ENCODE measurements at places on chromosomes 2 and 18.
A peak's percentile ranks its signal among the peaks of the same experiment; 100 is the strongest.

- no peak for DNase-seq
Observed at GRCh38 chr18:22563164-22563583, 145.5 kb upstream of the CTAGE1 start.

DNA sequence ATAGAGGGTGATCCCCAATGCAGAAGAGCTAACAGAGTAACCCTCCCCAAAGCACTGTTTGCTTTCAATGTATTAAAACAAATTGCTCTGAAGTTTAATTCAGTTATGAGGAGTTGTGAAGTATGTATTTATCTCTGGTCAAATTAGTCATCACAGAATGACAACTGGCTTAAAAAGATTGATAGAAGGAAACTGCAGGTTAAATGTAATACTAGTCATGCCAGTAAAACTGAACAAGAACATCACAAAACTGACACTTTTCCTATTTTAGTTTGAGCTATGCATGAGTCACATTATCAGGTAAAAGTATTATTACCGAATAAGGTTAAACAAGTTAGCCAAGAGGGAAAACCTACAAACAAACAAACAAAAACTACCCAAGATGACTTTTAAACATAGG is 99.0 kb upstream of the ACVR1C start:
- no peak for DNase-seq

DNA sequence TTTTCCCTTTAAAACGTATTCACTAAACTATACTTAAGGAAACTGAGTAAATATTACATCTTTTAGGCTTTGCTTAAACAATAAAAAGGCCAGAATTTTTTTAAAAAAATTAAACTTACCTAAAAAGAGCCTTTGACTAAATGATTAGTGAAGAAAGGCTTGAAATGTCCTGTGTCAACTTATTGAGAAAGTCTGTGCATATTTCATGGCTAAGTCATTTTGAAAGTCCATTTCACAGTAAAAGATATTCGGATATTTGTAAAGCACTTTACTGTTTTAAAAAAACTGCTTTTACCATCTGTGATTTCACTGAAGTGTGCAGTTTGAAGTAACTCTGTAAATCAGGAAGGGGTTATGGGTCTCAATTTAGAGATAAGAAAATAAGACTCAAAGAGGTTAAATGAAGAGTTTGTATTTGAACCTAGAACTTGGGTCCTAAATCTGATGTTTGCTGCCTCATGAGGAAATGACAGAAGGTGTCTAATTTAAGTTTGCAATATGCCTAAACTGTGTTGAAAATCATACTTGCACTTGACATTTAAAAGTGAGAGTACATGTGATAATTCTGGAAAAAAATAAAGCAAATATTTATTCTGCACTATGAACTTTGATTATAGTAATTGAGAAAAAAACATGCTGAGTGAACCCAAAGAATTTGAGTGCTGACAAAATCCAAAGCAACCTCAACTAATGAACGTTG is 50.5 kb downstream of the RAB27B start:
- no peak for DNase-seq

- no peak for DNase-seq
Observed at GRCh38 chr2:237889811-237890210, 30.4 kb downstream of the RAMP1 start.

- DNase-seq, result no peak
Observed at GRCh38 chr2:42456126-42456839, 37.5 kb downstream of the KCNG3 start.

DNA sequence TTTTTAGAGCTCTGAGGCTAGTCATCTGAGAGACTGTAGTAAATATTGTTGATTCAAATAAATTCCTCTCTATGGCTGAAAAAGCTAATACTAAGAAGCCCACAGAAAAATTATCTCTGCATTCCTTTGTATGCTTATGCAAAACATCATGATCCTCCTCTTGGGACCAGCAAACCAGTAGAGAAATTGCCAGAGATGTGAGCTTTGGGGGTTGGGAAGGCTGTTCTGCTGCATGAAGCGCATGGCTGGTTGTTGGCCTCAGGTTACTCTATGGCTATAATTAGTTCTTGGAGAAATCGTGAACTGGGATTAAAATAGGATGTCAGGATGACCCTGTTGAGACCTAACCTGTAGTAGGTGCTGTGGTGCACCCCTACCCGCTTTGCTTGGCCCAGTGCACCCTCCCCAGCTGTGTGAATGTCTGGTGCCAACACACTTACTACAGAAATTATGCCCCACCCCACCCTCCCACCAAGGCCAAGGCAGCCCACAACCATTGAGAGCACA is 35.5 kb upstream of the C1D start:
- no peak for DNase-seq

- DNase-seq, result peak; percentile 40
Observed at GRCh38 chr2:127355407-127356008, 32.3 kb downstream of the MAP3K2 start.

GRCh38 chr2:74646201-74646600 is 1.9 kb downstream of the M1AP start:
- no peak for DNase-seq

DNA sequence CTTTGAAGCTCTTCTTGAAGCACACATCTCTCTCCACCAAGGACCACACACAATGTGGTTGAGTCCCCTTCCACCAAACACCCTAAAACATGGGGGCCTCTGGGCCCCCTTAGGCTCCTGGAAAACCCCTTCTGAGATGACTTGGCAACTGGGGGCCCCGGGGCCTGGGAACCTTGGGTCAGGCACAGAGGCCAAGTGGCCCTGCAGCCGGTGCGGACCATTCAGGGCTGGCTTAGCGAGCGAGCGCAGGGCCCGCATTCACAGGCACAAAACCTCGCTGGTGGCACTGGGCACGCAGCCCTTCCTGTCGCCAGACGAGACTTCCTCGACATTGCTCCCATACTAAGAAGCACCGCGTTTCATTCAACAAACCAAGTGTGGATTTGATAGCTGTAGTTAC is 111.2 kb upstream of the ID2 start:
- DNase-seq, result no peak

DNA sequence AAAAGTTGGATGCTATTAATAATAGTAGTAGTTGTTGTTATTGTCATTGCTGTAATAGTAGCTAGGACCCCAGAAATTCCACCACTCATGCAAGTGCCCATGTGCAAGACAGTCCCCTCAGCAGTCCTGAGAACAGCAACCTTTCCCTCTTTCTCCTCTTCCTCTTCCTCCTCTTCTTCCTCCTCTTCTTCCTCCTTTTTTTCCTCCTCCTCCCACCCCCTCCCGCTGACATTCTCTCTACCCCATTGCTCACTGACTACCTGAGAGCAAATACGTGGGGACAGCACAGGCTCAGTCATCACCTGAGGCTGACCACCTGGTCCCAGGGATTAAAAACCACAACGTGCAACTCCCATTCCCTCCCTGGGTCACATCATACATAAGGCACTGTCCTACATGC is 41.8 kb downstream of the SMAD7 start:
- no peak for DNase-seq

GRCh38 chr2:59223742-59224141 is 982.6 kb upstream of the FANCL start:
- DNase-seq, result no peak

- no peak for DNase-seq
Observed at GRCh38 chr2:38159597-38159996, 83.6 kb upstream of the CYP1B1 start.

DNA sequence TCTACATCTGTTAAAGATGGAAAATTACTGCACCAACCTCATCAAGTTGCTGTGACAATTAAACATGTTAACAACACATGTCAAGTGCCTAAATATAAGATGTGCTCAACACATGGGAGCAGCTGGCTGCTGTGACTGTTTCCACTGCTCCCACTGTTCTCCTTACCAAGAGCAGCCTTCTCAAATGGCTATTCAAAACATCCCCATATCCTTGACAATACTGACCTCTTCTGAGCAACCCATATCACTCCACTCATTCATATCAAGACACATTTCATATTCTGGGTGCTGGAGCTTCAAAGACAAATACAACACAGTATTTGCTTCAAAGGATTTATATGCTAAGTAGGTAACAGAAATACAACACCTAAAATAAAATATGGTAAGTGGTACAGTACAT is 60.3 kb downstream of the PIAS2 start:
- DNase-seq, result no peak

- DNase-seq, result no peak
Observed at GRCh38 chr2:94861308-94862152, 9.7 kb upstream of the TEKT4 start.

DNA sequence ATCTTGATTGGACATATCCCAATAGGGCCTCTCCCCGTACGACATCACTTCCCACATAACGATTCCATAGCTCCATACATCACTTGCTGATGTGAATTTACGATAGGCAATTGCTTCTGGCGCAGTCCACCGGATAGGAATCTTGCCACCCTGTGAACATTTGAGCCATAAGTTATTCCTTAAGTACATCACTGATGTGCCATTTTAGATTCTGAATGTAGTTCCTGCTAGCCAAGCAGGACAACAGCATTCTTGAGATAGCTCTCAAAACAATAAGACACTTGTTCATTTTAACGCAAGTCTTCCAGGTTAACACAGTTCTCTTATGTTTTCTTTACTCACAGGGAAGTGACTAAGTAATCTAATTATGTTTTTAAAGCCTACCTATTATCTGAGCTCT is 138.0 kb downstream of the EPHA4 start:
- DNase-seq, result no peak

GRCh38 chr2:88345842-88346241 is 106.7 kb downstream of the FOXI3 start:
- no peak for DNase-seq

DNA sequence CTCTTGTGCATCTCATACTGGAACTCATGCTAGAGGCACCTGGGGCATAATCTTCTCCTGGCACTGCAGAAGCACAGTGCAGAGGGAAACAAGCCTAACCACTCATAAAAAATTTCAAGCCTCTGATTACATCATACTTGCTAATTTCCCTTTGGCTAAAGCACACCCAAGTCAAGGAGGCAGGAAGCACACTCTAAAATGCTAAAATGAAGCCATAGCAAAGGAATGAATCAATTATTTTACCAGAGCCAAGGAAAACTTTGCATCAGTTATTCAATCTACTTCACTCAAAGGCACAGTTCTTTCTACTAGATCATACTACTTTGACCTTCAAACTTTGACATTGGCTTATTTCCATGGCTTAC is 79.6 kb upstream of the SPOPL start:
- no peak for DNase-seq

DNA sequence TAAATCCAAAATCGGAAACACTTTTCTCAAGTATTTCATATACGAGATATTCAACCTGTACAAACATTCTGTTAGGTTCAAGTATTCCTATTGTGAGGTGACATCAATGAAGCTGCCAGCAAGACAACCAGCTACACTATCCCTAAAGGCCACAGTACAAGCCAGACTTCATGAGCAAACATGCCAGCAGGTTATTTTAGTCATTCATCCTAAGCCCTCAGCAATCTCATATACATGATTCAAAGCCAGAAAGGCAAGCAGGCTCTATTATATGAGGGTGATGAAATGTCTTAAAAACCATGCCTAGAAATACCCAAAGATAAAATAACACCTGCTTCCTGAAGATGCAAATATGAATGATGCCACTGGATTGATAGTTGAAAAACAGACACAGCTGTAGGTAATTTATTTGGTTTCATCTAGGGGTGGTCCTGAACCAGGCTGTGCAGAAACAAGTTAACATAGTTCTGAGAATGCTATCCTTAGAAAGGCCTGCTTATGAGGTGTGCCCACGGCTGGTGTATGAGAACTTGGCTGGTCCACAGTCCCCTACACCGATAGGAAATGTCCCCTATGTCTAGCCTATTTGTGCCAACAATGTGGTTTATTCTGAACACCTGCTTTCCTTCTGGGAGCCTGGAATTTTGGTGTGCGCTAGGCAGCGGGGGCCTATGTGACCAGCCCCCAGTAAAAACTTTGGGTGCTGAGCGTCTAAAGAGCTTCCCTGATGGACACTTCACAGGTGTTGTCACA is 48.2 kb upstream of the KIDINS220 start:
- no peak for DNase-seq

GRCh38 chr2:173962583-173963110 is 2.5 kb downstream of the SP3 start:
- DNase-seq, result no peak

GRCh38 chr2:181395851-181396250 is 61.3 kb upstream of the ITGA4 start:
- DNase-seq, result no peak

DNA sequence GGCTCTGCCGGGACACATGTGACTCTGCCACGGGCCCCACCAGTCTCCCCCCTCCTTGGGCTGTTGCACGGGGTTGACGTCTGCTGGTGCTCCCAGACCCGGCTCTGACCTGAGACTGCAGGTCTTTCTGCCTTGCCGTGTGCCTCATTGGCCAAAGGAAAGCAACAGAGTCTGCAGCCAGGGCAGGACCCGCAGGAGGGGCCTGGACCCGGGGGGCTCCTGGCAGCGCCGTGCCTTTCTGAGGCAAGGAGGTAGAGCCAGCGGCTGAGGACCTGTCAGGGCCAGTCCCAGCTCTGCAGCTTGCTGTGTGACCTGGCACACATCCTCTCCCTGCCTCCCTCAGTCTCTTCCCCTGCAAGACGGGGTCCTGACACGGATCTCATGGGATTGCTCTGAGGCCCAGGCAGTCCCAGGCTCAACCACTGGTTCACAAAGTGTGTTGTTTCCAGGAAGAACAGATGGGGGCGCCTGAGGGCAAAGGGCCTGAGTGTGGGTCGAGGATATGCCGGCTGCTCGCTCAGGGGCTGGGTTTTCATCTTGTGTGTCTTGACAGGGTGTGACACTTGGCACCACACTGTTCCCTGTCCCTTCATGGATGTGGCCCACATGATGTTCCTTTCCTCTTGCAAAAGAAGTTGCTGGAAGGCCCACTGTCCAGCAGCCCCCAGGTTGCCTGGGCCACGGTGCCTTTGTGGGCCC is 9.0 kb downstream of the CAPN10 start:
- DNase-seq, result peak; percentile 64

DNA sequence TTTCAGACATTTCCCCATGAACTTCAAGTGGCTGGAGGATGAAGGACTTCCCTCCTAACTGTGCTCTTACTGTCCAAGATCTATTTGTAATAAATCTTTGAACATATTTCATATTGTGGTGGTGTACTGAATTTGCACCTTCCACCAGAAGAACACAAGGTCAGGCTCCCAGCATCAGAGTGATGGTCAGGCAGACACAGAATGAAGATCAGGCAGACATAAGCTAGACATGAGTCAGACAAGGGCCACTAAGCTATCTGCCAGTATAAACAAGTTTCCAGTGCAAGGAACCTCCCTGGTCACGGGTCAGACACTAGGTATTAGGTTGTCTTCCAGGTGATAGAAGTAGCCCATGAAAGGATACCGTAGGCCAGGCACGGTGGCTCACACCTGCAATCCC is 20.0 kb downstream of the AQP12B start:
- no peak for DNase-seq

- DNase-seq, result no peak
Observed at GRCh38 chr2:208300847-208301618, 35.0 kb downstream of the PIKFYVE start.

DNA sequence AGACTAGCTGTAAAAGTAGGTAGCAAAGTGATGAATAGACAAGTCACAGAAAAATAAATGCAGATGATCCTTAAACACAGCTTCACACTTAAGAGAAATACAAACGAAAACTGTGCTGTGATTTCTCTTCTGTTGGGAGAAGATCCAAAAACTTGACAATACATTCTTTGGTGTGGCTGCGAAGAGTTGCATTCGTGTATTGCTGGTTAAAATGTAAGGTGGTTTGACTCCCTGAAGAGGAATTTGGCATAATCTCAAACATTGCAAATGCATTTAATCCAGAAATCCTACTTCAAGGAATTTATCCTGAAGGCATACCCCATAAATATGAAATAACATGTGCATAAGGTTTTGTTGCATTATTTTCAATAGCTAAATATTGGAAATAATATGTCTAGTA is 7.1 kb downstream of the CCNYL1 start:
- no peak for DNase-seq

GRCh38 chr2:43537137-43537536 is 58.7 kb downstream of the THADA start:
- DNase-seq, result no peak

Data from activated CD4-positive, alpha-beta T cell treated with anti-CD3 and anti-CD28 coated beads for 48 hours (primary cell).